ENCODE measurements at places on chromosomes 7 and 10. TPM values are rescaled to one million over a fixed set of nuclear protein-coding genes. Genes with fewer than 3 reads are reported as not detected.

Gene PTCD1
- total RNA-seq = 8.4 TPM

Gene OR2A1
- not detected for total RNA-seq

Gene XRCC2
- 2.3 TPM for total RNA-seq

Gene SFMBT2
- 19.2 TPM for total RNA-seq

Gene AOAH
- 1.4 TPM for total RNA-seq

Gene SKAP2
- total RNA-seq = 75.6 TPM

Gene ENKUR
- not detected for total RNA-seq

Gene LRRD1
- total RNA-seq = not detected

Gene HIBADH
- total RNA-seq = 10.0 TPM

Gene TRPV6
- total RNA-seq = not detected

Gene NPC1L1
- total RNA-seq = not detected

Gene FXYD4
- not detected for total RNA-seq

Gene WNT2
- total RNA-seq = not detected

Gene CYP26C1
- total RNA-seq = 0.15 TPM

Gene FOXL3
- total RNA-seq = not detected
